ENCODE measurements at places on chromosomes 3 and 15. TPM values are rescaled to one million over a fixed set of nuclear protein-coding genes. Genes with fewer than 3 reads are reported as not detected.

DNA sequence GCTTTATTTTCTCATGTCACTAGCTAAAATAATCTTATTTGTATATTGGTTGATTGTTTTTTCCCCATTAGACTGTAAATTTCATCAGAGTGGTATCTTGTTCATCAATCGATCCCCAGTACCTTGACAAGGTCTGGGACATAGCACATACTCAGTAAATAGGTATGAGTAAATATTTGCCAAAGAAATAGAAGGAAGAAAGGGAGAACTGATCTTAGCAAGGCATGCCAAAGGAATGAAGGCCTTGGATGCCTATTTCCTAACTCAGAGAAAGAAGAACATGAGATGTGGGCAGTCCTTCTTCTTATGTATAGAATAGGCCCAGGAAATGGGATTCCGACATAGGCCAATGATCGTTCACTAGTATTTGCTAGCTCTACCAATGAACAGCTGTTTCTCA is 54.7 kb downstream of the ISL2 start:
- no peak for DNase-seq

GRCh38 chr15:47362118-47362905 is 355.0 kb upstream of the SEMA6D start:
- DNase-seq, result no peak

- DNase-seq, result no peak
Measured at GRCh38 chr15:36755341-36756000, 176.0 kb downstream of the CDIN1 start.

GRCh38 chr3:142019794-142020320 is 129.5 kb downstream of the TFDP2 start:
- DNase-seq, result no peak

- peak; percentile 54 for DNase-seq
Measured at GRCh38 chr3:63343674-63344073, 65.6 kb downstream of the SYNPR start.

GRCh38 chr3:151407928-151408327 is 23.4 kb upstream of the P2RY12 start:
- DNase-seq, result no peak

DNA sequence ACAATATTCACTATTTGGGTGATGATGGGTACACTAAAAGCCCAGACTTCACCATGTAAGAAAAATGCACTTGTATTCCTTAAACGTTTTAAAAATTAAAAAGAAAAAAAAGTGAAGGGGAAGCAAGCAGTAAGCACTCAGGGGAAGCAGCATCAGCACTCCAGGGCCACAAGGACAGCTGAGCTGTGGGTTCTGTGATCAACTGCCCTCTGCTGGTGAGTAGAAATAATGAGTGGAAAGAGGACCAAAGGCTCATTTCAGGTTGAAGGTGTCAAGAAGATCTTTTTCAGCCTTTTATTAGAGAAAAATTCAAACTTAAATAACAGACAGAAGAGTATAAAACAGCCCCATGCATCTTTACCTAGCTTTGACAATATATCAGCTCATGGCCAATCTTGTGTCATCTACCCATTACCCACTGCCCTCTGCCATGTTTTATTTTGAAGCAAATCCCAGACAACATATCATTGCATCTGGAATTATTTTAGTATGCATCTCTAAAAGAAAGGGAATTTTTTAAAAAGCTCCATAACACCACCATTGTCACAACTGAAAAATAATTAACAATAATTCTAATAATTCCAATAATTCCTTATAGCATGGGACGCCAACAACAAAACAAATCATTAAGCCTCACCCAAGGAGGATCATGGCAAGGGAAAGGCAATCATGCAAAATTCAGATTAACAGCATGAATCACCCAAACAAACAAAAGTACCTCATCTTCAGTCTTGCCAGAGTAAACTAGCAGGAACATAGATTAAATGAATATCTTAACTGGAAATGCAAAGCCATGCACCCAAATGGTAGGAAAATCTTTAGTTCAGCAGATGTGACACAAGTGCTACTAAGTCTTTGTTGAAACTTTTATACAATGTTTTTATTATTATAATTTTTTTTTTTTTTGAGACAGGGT is 42.5 kb downstream of the TAMM41 start:
- peak; percentile 73 for DNase-seq

DAZL gene
- total RNA-seq, result 3.2 TPM

ZPLD1 gene
- 0.31 TPM for total RNA-seq

GPD1L gene
- total RNA-seq, result 1.6 TPM

SCN11A gene
- 0.81 TPM for total RNA-seq
